Osteoblast (primary cell): ENCODE measurements at places on chromosomes 5 and 9. TPM values are rescaled to one million over a fixed set of nuclear protein-coding genes. Genes with fewer than 3 reads are reported as not detected.

GRCh38 chr5:127097278-127097677, 24.0 kb upstream of the C5orf63 start:
- DNase-seq = no peak

GRCh38 chr9:17204611-17205152, 69.8 kb downstream of the CNTLN start:
- DNase-seq = no peak

DNA sequence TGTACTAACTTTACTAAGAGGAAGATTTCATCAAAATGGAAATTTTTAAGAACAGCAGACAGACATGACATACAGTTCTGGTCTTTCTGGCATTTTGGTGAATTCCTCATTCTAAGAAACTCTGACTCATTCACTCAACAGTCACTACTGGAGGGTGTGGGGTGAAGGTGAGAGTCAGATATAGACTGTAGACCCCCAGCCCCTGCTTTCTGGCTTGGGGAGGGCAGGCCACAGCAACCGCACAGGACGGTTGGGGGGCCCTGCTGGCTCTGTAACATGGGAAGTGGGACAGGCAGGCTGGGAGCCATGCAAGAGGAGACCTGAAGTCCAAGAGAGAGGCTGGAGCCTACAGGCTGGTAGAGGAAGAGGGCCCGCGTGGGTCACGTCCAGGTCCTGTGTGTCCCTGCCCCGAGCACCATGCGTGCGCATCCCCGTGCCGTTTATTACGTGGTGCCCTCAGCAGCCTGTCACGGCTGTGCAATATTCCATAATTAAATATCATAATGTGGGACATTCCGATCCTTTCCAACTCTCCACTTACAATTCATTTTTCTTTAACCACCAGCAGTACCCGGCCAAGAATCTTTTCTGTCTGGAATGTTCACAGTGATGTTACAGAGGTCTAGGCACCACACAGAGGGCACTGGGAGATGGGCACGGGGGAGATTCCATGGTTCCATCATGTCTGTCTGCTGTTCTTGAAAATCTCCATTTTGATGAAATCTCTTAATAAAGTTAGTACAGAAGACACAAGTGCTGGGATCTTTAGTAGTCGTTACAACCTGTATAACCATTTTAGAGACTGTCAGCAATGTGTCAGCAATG, 75.5 kb downstream of the SEMA4D start:
- peak; percentile 94 for DNase-seq

Gene DND1
- 0.59 TPM in 1 of 2 replicates, not detected in the other for total RNA-seq

- no peak for DNase-seq
Observed at GRCh38 chr9:130242270-130243014, 23.1 kb upstream of the HMCN2 start.

- no peak for DNase-seq
Observed at GRCh38 chr5:53333160-53333559, 147.3 kb upstream of the FST start.

- DNase-seq = no peak
Observed at GRCh38 chr9:102035929-102036328, 297.5 kb upstream of the GRIN3A start.

DNA sequence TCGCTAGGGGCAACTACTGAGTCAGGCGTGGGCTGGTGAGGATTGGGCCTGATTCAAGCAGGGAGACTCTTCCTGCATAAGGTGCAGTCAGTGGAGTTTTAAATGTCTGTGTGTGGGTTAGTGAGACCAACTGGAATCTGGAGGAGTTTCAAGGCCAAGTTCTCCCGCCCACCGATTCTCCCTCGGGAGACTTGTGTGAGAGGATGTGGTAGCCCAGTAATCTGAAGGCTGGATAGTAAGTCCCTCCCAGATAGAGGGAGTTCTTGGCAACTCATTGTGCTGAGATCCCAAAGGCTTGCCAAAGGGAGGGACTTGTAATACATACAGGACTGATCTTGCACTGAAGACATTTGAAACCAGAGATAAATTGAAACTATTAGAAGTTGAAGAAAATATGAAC, 51.8 kb downstream of the WDR36 start:
- peak; percentile 92 for DNase-seq

- no peak for DNase-seq
Observed at GRCh38 chr5:102222772-102223171, 73.3 kb downstream of the SLCO4C1 start.

Gene EIF4E1B
- total RNA-seq = not detected in 2 replicates

Gene MYOZ3
- under 0.01 TPM in 1 of 2 replicates, not detected in the other for total RNA-seq

GRCh38 chr9:35749515-35750255, 598 bp downstream of the RGP1 start:
- DNase-seq = no peak

DNA sequence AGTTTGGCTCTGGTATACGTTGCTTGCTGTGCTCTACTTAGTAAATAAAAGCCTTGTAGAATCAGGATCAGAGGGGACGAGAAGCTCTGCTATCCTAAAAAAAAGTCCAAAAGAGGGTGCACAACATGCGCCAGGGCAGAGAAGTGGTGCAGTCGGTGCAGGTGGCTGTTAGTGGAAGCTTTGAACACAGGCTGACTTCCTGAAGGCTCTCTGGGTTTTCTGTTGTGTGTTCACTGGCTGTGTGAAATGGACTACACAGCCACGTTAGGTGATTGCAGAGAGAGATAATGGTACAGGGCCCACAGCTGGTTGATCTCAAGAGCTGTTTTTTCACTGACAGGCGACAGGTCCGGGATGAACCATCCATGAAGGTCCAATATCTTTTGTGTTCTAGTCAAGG, 167.4 kb downstream of the TMEM167A start:
- DNase-seq = no peak

Gene IFNA14
- not detected in 2 replicates for total RNA-seq

GRCh38 chr9:127833555-127833954, 20.9 kb downstream of the ENG start:
- DNase-seq = peak; percentile 88

Gene GHR
- total RNA-seq = 5.4 and 5.6 TPM in 2 replicates

- peak; percentile 1 for DNase-seq
Observed at GRCh38 chr5:94240134-94240533, 378.3 kb downstream of the KIAA0825 start.

DNA sequence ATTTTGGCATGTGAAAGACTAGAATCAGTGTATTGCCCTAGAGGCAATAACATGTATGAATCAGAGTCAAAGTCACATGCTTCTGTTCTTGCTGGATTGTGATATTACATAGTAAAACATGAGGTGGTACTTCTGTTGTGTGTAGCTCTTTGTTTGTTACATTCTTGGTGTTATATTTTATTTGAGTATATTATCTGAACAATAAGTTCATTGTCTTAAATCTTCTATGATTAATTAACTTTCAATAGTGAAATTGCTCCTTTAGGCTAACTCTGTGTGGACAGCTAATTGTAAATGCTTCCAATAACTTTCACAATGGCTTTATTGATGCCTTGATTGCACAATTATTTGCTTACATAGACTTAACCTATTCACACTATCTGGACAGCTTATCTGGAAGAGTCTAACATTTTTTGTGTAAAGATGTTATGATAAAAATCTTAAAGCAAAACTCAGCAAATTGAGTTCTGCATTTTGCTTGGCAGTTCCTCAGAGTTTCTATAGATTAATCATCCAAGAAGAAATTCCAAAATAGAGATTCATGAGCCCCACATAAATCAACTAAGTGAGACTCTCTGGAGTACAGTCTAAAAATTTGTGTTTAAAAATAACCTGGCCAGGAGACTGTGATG, 239.6 kb upstream of the TUSC1 start:
- DNase-seq = no peak

- no peak for DNase-seq
Observed at GRCh38 chr9:94771096-94771495, 44.6 kb downstream of the AOPEP start.

- DNase-seq = peak; percentile 69
Observed at GRCh38 chr5:132819468-132819867, 6.4 kb downstream of the SOWAHA start.

GRCh38 chr9:90858457-90858901, 56.9 kb downstream of the SYK start:
- no peak for DNase-seq

- DNase-seq = no peak
Observed at GRCh38 chr5:56356121-56356835, 123.1 kb upstream of the ANKRD55 start.

DNA sequence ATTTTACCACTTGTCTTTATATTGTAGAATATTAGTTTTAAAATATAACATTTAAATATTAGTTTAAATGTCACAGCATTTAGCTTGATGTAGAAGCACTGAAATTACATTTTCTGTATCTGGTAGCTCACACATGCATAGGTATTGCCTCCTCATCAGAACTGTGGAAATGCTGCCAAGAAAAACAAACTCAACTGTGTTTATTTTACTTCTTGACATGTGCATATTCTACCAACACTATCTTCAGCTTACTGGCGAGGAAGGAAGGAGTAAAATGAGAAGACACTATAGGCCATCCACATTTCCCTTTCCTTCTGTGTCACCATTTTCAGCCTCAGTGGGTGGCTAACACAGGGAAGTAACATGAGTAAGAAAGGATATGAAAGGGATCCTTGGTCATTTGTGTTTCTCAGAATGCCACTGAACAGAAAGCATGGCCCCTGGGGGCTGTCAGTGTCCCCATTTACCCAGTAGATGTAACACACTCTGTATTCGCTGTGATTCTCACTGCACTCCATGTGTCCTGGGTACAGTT, 81.0 kb upstream of the HTR4 start:
- DNase-seq = no peak
